ENCODE measurements at places on chromosomes 2 and 18.

GRCh38 chr2:239721991-239722759 is 303.0 kb downstream of the NDUFA10 start:
- no peak for DNase-seq

GRCh38 chr2:165558832-165559231 is 89.3 kb downstream of the CSRNP3 start:
- DNase-seq, result no peak

DNA sequence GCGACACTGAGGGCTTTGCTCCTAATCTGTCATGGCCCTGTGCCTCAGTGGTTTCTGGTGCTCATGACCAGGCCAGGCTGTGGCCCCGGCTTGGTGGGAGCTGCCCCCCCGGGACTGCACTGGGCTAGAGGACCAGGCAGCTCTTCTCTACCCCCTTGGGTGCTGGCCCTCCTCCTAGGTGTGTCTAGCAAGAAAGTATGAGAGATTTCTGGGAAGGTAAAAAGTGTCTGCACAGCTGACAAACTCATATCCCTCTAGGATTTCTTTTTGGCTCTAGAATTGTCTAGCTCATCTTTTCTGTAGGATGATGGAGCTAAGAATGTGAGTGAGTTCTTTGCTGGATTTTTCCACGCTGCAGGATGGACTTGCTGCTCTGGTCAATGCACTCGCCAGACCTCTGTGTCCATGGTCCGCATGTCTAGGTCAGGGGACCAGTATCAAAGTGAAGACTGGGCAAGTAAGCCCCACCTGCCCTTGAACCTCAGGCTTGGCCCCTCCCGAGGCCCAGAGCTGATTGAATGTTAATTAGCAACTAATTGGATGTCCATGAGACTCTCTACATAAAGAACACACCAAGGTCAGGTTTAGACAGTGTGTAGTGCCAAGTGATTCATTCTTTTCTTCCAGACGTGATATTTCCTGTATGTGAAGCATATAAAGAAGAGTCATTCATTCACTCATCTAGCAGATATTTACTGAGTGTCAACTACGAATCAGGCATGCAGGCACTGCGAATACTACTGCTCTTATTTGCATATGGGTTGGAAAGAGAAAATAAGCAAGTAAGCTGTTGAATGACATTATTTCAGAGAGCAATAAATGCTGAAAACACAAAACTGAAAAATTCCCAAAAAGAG is 15.6 kb upstream of the PSD4 start:
- no peak for DNase-seq

DNA sequence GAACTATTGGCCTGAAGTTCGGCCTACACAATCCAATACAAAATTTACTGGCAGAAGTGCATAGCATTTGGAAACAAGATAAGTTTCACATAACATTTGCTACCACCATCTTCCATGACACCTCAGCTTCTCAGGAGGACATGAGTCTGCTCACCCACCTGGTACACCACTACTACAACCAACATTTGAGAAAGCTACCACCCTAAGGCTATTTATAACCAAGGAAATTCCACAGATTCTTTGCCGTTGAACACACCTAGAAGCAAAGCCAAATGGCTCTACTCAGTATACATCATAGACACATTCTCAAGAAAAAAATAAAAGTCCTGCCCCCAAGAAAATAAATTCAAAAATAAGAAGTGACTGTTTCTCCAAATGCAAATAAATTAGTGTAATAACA is 145.3 kb downstream of the SPAG16 start:
- DNase-seq, result no peak

GRCh38 chr2:19038071-19039015 is 320.1 kb downstream of the OSR1 start:
- DNase-seq, result no peak

GRCh38 chr2:11631462-11631861 is 38.5 kb downstream of the NTSR2 start:
- DNase-seq, result peak; percentile 4

DNA sequence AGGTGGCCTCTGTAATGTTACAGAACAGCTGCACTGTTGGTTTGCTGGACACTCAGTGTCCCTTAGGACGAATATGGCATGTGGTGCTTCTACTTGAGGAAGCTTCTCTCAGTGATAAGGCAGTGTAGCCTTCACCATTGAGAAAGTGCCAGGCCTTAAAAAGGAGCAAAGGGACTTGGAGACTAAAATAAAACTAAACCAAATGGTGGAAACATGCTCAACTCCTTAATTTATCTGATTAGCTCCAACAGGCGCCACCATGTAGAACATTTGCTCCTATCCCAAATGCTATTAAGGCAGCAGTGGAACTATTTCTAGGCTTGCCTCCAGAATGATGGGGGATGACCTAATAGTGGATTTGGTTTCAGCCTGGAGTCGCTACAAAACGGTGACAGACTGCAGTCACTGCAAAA is 77.5 kb upstream of the MYL1 start:
- no peak for DNase-seq

GRCh38 chr2:238160206-238161129 is 1.7 kb downstream of the ERFE start:
- DNase-seq, result no peak

DNA sequence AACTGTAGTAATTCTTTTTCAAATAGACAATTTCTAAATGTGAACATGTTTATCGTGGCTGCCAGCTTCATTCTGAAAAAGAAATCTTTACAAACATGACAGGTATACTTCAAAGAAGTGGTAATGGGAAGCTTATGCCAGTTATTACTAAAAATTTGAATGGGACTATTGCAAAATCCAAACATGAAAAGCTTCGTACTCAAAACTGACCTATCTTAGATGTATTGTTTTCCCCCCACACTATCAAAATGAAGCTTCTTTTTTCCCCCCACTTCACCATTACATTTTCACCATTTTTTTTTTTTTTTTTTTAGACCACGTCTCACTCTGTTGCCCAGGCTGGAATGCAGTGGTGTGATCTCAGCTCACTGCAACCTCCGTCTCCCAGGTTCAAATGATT is 50.4 kb upstream of the SERTAD2 start:
- no peak for DNase-seq
